SK-N-SH treated with all-trans-retinoic acid at 6 μM for 48 hours (cell line): ENCODE measurements at places on chromosomes 7 and 10.

DNA sequence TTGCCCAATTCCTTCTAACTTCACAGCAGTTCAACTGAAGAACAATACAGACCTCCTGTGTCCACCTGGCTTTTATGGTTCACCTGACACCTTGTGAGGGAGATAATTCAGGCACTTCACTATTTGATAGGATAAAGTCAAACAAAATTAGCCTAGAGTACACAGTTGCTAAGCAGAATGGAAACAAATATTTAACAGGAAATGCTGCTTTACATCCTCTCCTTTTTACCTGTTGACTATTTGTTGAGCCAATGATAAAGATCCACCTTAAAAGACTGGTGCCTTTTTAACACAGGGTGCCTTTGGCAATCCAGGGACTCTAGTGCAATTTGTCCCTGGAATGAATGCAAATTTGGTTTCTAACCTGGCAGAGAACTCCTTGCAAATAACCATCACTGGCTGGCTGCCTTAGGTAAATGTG lies 39.8 kb downstream of the ITPRID1 start:
- ATAC-seq = no peak

GRCh38 chr10:49819234-49819958 lies 57.3 kb upstream of the OGDHL start:
- no peak; the same call in 2 of the 3 replicates for ATAC-seq

DNA sequence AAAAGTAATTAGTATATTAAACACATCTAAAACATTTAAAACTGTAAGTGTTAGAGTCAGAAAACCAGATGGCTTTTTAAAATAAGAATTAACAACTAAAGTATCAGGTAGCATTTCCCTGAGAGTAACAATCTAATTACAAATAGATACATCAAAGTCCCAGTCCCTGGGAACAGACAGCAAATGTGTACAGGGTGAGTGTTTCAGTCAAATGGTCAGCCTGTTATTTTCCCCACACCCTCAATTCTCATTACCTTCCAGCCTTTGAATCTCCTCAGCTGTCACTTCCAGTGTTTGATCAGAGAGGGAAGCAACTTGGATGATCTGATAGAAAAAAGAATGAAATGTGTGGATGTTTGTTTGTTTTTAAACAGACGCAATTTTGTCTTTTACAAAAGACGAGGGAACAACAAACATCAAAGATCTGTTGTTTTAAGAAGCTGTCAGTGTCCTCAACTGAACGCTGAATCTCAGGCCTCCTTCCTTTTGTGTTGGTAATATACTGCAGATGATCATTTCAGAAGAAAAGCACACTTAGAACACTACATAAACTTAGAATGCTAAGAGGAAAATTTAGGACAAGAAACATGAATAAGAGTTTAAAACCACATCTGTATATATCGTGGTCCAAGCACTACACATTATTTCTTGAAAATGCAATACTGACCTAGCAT lies 29.8 kb downstream of the CEP41 start:
- ATAC-seq = no peak

- ATAC-seq = no peak
These were observed 55.3 kb downstream of the PPP1R9A start for GRCh38 chr7:94962661-94963060.

DNA sequence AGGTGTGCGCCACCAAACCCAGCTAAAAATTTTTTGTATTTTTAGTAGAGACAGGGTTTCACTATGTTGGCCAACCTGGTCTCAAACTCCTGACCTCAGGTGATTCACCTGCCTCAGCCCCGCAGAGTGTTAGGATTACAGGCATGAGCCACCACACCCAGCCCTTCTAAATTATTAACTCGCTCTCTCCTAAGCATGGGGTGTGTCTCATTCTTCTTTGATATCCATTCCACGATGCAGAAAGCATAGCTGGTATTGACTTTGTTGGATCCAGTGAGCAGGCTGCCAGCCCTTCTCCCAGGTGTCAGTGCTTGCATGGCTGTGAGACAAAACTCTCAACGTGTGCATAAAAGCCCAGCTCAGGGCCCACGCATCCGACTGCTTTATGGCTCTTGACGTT lies 254.1 kb upstream of the PFKP start:
- no peak for ATAC-seq

- peak; percentile 81 for ATAC-seq
These were observed 28.2 kb downstream of the IL15RA start for GRCh38 chr10:5949009-5949759.

GRCh38 chr7:114255404-114255841 lies 159.2 kb upstream of the FOXP2 start:
- ATAC-seq = no peak

DNA sequence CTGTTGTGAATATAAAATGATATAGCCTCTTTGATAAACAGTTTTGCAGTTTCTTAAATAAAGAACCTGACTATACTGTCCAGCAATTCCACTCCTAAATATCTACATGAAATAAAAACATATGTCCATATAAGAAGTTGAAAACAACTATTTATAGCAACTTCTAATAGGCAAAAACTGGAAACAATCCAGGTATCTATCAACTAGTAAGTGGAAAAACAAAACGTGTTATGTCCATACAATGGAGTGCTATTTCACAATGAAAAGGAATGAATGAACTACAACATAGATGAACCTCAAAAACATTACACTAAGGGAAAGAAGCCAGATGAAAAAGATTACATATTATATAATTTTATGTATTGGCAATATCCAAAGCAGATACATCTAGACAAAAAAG lies 268.9 kb downstream of the CSTF2T start:
- ATAC-seq = no peak

DNA sequence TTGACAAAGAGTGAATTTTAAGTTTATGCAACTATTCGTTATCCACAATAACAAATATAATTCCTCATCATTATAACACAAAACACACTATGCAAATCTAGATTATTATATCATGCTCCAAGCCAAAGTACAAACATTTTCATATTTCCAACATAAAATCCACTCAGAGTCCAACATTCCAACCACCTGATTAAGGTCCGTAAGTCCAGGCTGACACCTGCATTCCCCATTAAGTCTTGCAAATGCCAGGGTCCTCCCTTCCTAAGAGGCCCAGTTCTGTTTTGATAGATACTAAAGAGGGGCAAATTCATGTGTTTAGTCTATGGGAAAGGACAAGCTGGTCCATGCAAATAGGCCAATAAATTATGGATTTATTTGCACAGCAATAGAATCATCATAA lies 206.1 kb downstream of the POU6F2 start:
- ATAC-seq = no peak

DNA sequence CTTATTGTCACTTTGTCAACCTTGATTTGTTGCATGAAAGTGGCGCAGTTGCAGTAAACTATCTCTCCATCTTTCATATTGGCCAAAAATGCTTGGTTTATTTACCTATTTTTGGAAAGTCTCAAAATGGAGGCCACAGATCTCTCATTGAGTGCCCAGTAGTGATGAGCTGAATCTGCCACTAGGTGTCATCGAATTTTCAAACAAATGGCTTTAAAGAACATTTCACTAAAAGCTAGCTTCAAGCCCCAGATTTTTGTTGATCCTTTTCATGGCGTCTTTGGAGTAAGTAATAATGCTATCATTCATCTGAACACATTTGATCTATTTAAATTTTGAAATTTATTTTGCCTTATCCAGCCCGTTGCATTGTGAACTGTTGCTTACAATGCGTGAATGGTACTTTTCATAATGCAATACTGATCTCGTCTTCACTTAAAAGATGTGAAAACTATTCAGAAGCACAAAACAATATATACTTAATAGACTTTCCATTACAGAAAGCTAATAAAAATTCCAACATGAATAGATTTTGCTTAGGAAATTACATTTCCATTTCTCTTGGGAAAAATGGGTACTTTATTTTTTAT lies 236.2 kb downstream of the DNAJB9 start:
- ATAC-seq = no peak; the same call in 2 of the 3 replicates

DNA sequence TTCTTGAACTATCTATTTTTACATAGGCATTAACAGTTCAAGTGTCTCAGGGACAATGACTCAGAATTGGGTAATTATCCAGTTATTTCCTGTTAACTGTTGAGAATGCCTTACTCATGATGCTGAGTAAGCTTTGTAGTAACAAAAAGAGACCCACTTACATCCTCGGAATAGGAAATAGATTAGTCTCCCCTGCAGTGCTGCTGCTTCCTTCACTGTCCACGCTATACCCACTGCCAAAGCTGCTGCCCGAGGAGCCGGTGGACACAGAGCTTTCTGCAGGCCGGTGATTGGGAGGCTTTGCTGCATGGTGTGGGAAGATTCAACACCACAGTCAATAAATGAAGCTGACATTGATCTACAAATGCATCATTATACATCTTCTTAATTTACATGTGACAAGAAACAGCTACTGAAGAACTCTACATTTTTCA lies 357.1 kb downstream of the PCLO start:
- peak; percentile 99 for ATAC-seq

DNA sequence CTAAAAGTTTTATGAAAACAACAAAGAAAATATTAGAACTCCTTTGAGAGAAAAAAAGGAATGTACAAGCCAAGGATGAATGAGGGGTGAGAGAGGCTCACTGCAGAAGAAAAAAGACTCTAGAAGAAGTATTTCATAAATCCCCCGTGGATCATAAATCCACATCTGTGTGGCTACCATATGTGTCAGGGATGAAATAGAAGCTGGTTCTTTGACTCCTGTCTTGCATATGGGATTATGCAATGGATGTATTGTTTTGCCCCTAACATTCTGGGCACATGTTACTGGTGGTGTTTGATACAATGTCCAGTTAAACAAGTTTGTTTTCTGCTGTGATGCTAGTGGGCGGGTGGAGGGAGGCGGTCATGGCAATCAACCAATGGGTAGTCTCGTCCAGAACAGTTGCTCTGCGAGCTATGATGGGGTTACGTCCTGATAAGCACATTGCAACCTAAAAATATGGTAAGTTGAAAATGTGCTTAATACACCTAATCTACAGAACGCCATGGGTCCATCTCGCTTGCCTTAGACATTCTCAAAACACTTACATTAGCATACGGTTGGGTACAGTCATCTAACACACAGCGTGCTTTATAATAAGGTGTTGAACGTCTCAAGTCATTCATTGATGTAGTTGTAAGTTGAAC lies 34.1 kb upstream of the PITRM1 start:
- ATAC-seq = no peak

DNA sequence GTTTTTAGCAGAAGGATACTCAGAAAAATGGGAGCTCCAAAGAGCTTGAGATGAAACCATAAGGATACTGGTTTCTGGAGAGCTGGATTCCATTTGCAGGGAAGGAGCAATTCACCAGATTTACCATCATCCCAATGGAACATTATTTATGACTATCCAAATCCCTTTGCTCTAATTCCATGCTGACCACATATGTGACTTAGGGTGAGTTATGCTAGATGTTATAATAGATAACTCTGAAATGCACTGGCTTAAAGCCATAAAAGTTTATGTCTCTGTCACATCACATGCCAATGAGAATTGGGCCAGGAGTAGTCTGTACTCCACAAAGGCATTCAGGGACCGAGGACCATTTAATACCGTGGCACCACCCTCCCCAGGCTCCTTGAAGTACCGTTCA lies 185.2 kb downstream of the SKIDA1 start:
- no peak; the same call in 2 of the 3 replicates for ATAC-seq

DNA sequence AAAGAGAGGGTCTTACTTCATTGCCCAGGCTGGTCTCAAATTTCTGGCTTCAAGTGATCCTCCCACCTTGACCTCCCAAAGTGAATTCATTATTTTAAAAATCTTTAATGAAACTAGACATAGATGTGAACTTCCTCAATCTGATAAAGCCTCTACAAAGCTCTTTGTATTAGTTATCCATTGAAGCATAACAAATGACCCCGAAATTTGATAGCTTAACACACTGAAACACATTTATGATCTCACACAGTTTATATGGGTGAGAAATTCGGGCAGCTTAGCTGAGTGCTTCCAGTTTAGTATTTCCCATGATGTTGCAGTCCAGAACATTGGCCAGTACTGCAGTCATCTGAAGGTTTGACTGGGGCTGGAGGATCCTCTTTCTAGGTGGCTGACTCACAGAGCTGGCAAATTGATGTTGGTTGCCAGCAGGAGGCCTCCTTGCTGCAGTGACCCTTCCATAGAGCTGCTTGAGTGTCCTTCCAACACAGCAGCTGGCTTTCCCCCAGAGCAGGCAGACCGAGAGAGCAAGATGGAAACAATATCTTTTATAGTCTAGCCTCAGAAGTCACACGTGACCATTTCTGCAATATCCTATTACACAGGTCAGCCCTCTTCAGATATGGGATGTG lies 16.6 kb upstream of the WNT8B start:
- ATAC-seq = no peak

- ATAC-seq = no peak
These were observed 587 bp downstream of the HOXA10 start for GRCh38 chr7:27173511-27173955.

- ATAC-seq = no peak
These were observed 4.3 kb upstream of the UTF1 start for GRCh38 chr10:133225707-133226191.

DNA sequence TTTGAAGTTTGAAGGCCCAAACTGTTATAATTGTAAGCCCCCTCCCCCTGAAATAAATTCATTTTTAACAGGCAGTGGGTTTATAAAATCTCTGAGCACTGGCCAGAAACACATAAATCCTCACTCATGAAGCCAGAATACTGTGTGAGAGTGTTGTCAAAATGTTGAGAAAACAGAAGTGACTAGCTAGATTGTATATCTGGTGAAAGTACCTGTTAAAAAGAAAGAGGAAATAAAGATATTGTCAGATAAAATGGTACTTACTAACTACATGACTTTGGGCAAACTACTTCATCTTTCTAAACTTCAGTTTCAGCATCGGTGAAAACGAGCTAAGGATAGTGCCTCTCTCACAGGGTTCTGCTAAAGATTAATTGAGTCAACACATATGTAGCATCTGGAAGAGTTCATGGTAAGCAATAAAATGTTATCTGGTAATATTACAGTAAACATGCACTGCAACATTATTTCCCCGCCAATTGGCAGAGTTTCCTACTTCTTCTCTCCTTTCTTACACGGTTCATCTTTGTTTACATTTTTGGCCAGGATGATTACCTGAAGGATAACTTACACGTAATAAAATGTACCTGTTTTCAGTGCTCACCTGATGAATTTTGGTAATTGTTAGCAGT lies 202.5 kb upstream of the CHRM2 start:
- no peak for ATAC-seq

GRCh38 chr10:97426776-97427570 lies 982 bp downstream of the PGAM1 start:
- ATAC-seq = peak; percentile 43

- ATAC-seq = no peak
These were observed 14.2 kb downstream of the FBH1 start for GRCh38 chr10:5904227-5904626.

GRCh38 chr10:112954974-112955581 lies 5.0 kb downstream of the TCF7L2 start:
- no peak for ATAC-seq

GRCh38 chr7:149330914-149331567 lies 69.0 kb downstream of the ZNF783 start:
- peak; percentile 51 for ATAC-seq

- ATAC-seq = no peak
These were observed 194.1 kb downstream of the DGKI start for GRCh38 chr7:137652721-137653120.
